Stimulated activated CD8-positive, alpha-beta memory T cell treated with anti-CD3 and anti-CD28 coated beads, Interleukin-7, amount 100 ng/mL, for 1 hour (primary cell): ENCODE measurements at places on chromosomes 5 and 9.

GRCh38 chr9:131732636-131733289, 7.1 kb downstream of the RAPGEF1 start:
- no peak for DNase-seq

- DNase-seq, result no peak
Measured at GRCh38 chr5:18119156-18119785, 485.0 kb downstream of the TAF11L14 start.

GRCh38 chr9:125407974-125408900, 146.6 kb downstream of the GAPVD1 start:
- peak; percentile 53 for DNase-seq

GRCh38 chr5:130964231-130965202, 200.5 kb downstream of the HINT1 start:
- no peak for DNase-seq

DNA sequence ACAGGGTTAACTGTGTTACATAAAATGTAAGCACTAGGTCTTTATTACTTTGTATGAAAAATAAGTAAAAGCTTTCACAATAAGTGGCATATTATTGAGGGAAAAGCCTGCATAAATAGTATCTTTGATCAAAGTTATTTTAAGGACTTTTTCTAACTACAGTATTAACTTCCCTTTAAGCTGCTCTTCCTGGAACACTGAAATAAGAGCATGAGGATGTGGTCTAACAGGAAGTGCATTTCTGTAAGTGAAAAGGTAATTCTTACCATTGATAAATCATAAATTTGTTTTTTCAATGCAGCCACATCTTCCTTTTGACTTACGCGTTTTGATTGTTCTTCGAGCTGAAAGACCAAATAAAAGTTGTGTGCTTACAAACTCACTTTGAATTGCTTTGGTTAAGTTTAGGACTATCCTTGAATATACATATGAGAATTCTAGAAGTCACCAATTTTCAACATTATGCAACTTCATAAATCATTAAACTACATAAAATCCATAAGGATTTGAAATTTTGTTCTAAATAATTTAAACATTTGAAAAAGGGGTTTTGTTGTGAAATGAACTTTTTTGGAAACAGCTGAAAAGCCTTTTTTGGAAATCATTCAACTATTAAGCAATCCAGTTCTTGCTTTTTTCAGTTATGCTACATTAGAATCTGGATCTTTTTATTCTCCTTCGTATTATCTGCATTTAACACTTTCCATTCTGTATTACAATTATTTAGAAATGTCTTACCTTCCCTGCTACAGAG, 50.6 kb downstream of the RASEF start:
- DNase-seq, result no peak

- DNase-seq, result no peak
Measured at GRCh38 chr5:120567066-120567465, 103.0 kb downstream of the PRR16 start.

DNA sequence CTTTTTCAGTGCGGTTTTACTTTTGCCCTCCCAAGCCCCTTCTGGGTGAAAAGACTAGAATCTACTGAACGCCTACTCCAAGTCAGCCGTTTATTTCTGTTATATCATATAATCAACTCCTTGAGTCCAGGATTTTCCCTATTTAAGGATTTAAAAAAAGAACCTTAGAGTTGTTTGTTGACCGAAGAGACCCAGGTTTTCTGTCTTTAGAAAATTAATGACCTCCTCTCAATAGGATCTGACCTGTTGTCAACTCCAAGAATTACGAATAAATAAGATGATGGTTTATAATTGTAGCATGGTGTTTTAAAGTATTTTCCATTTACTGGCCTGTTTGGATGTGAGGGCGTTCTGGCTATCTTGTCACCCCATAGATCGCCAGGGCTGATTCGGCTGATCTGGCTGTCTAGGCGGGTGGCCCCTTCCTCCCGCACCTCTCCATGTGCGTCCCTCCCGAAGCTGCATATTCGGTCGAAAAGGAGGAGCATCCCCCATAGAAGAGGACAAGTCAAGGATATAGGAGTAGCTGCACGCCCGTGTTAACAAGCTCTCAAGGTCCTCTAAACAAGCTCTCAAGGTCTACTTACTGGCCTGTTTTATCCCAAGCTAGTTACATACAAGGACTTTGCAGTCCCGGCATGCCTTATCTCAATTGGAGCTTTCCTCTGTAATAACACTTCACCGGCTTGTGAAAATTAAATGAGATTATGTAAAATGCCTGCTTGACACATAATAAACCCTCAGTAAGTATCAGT, 1.1 kb upstream of the UBAP2 start:
- DNase-seq, result no peak

DNA sequence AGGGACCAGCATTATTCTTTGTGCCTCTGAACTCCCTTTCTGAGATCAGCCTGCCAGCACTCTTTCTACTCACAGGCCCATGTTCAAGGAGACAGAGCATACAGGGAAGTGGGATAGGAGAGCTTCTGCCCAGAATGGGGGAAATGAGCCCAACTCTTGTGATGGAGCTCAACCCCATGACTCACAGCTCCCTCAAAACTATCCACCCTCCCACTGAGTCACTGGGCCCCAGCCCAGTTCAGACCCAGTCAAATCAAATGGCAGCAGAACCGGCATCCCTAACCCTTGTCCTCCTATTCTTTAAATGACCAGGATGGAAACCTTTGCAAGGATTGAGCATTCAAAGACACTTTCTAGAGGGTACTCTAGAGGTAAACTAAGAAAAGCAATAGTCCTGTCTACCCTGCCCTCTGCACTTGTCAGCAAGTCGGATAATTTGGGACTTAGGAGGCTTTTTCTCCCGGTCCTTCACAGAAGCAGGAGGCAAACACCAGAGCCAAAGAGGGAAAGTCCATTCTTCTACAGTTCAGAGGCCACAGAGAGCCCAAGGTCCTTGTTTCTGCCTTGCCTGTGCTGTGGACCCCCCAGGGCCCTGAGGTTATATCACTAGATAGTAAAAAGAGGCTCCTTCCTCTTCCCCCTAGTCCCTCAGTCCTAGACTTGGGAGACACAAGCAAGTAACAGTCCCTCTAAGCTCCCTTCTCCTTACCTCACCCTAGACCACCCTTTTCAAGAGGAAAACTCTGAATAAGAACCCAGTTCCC, 3.2 kb downstream of the ATOSB start:
- no peak for DNase-seq

DNA sequence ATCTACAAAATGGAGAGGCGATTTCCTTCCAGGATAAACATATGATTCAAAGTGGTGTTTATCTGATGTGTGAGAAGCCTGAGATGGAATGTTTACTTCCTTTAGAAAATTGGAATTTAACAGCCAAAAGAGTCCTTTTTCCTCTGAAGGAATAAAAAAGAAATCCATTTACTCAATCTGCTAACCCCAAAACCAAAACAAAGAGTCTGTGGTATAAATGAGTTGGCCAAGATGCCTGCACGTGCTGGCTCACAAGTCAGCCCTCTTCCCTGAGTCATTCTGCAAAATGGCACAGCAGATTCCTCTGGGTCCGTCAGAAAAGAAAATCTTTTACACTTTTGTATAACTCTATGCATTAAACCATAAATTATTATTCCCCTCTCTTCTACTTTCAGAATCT, 60.8 kb downstream of the EBF1 start:
- DNase-seq, result no peak

GRCh38 chr5:125045646-125046045, 299.2 kb upstream of the ZNF608 start:
- DNase-seq, result no peak

DNA sequence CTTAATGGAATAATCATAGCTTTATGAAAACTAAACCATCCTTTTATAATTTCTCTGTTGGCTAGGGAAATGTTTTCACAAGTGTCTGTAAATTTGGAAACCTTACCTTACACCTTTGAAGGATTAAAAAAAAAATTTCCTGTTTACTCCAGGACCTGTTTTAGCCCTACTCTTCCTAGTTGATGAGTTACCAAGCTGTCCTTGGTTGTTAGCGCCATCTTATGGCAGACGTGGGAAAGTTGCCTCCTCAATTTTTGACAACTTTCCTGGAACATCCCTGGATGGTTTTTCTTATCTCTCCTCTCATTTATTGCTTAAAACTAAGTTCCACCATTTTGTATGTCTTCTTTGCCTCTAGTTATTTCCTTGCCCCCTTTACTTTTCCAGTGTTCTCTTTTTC, 25.7 kb downstream of the ZSWIM6 start:
- DNase-seq, result no peak
